A549 treated with ZK216348 at 1 μM for 4 hours (cell line): ENCODE measurements at places on chromosomes 16 and 17. TPM values are rescaled to one million over a fixed set of nuclear protein-coding genes. Genes with fewer than 3 reads are reported as not detected.

CLEC18B gene
- total RNA-seq = 0.12 to 0.84 TPM (median 0.27 TPM) in 5 replicates

ADGRG1 gene
- total RNA-seq = 101 to 249 TPM (median 188 TPM) in 5 replicates

CACNG1 gene
- 0.11 to 0.37 TPM in 2 of 5 replicates, not detected in the others for total RNA-seq

ASPHD1 gene
- 12.4 to 27.0 TPM (median 23.7 TPM) in 5 replicates for total RNA-seq

ALDH3A1 gene
- 787 to 1,153 TPM (median 809 TPM) in 5 replicates for total RNA-seq

CCDC57 gene
- total RNA-seq = 15.5 to 28.9 TPM (median 27.5 TPM) in 5 replicates

ZNF48 gene
- 11.3 to 14.8 TPM (median 13.1 TPM) in 5 replicates for total RNA-seq

RTN4RL1 gene
- total RNA-seq = 3.4 to 7.3 TPM (median 6.0 TPM) in 5 replicates

NPIPB6 gene
- total RNA-seq = 1.4 to 2.9 TPM (median 1.5 TPM) in 5 replicates

TPSB2 gene
- 0.20 to 0.27 TPM in 2 of 5 replicates, not detected in the others for total RNA-seq

EPX gene
- not detected in 5 replicates for total RNA-seq

VKORC1 gene
- 86.0 to 147 TPM (median 138 TPM) in 5 replicates for total RNA-seq

TMEM106A gene
- 0.80 to 1.8 TPM (median 0.97 TPM) in 5 replicates for total RNA-seq

CPHXL2 gene
- not detected in 5 replicates for total RNA-seq

DNASE1L2 gene
- 0.75 to 2.1 TPM (median 1.6 TPM) in 5 replicates for total RNA-seq

G6PC3 gene
- 103 to 179 TPM (median 166 TPM) in 5 replicates for total RNA-seq

MT1G gene
- not detected in 5 replicates for total RNA-seq

CD300LF gene
- not detected in 5 replicates for total RNA-seq

TUBB3 gene
- total RNA-seq = 154 to 288 TPM (median 254 TPM) in 5 replicates

SLC25A10 gene
- 20.2 to 48.4 TPM (median 42.0 TPM) in 5 replicates for total RNA-seq

GGNBP2 gene
- 57.6 to 81.3 TPM (median 63.4 TPM) in 5 replicates for total RNA-seq
